Cardiac fibroblast (primary cell): ENCODE measurements at places on chromosomes 7 and 10.

- DNase-seq: no peak
These were observed 49.9 kb downstream of the ZNF365 start for GRCh38 chr10:62424026-62424425.

GRCh38 chr10:31204090-31204489, 114.9 kb upstream of the ZEB1 start:
- DNase-seq: peak; percentile 71

DNA sequence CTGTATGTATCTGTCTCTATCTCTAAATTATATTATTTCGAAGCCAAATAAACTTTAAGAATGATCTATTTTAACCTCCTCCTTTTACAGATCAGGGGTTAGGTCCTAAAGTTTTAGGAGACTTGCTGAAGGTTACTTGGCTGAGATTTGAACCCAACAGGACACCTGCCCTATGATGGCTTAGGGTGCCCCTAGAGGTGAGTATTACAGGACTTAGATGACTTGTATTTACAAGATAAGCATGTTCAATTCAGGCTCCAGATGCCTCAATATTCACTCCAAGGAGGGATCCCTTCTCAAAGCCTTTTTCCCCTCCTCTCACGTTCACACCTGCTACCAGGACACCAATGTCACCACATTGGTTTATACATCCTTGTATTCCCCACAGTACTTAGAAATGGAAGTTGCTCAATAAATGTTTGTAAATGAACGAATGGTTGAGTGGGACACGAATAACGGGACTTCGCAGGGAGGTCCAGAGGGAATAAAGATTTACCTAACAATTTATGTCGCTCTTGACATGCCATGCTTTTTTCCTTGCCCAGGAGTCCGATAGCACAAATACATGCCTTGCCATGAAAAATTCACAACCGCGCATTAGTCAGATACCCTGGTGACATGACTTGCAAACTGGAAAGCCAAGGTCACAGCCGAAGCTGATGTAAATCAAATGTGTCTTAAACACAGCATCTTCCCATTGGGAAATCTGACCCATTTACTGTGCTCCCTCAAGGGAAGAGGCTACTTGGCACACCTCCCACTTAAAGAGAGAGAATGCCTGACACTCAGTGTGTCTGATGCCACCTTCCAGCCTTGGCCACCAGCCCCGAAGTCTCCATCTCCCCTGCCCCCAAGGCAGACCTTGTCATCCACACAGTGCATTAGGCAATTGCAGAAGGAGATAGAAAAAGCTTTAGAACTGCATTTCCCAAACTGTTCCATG, 872.2 kb upstream of the AUTS2 start:
- DNase-seq: no peak

- peak; percentile 7 for DNase-seq
These were observed 26.3 kb downstream of the FAM107B start for GRCh38 chr10:14748441-14748840.

DNA sequence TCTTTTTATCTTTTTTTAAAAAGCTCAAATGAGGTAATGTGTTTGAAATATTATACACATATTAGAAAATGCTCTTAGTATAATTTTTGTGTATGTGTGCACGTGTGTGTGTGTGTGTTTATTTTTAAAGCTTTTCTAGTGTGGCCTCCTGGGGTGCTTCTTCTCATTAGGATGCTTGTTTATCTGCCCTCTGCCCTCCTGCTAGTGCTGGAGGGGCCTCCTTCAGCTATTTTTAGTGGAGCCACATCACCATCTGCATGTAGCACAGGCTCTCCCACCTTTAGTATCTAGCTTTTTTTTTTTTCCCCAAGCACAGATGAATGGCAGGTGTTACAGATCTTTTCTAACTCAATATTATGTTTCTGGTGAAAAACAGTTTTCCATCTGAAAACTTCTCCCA, 155.7 kb upstream of the TMEM229A start:
- no peak for DNase-seq

- DNase-seq: no peak
These were observed 57.2 kb upstream of the BET1 start for GRCh38 chr7:94061326-94061725.

DNA sequence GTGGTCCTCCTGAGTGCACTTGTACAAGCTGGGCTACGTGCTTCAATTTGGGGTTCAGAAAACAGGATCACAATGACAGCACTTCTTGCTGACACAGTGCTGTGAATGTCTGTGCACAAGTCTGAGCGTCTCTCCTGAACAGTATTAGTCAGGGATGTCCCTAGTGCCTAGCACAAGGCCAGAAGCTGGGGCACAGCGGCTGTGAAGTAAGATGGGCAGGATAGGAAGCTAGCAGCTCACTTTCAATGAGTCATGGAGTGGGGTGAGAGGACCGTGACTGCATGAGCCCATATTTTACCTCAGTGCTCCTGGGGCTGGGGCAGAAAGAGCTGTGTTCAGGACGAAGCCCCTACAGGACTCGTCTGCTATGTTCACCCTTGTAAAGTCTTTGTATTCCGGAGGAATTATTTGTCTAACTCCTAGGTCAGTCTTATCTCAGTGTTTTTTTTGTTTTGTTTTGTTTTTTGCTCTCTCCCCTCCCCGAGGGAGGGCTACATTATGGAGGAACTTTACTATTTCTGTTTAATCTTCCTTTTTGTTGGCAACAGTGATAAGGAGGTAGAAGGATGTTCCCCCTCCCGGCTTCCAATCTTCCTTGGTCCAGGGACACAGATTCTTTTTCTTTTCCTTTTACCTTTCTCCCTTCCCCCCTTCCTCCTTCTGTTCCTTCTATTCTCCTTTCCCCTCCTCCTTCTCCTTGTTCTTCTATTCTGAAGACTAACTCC, 2.8 kb upstream of the LRMDA start:
- peak; percentile 63 for DNase-seq

- DNase-seq: no peak
These were observed 4.2 kb upstream of the CCM2 start for GRCh38 chr7:44995555-44996493.

GRCh38 chr10:15558136-15558535, 161.6 kb downstream of the ITGA8 start:
- peak; percentile 69 for DNase-seq

DNA sequence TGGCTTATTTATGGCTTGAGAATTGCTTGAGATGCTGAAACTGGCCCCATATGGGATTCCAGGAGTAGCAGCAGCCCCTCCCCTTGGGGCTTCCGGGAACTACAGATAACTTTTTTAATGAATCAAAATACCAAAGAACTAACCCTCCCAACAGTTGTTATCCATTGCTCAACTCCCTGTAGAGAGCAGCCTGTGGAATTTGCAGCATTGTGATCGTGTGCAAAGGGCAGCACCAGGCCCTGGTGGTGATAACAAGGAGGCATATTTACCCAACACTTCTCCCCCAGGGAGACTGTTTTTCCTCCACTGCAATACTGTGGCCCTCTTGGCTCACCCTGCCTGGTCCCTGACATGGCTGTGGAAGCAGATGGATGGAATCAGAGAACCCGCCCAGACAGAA, 196.2 kb downstream of the PLXNA4 start:
- no peak for DNase-seq

GRCh38 chr10:103235775-103236174, 9.9 kb upstream of the RPEL1 start:
- no peak for DNase-seq

- DNase-seq: peak; percentile 25
These were observed 757 bp downstream of the ANKIB1 start for GRCh38 chr7:92246360-92247101.

GRCh38 chr10:7819121-7819460, 786 bp downstream of the TAF3 start:
- DNase-seq: peak; percentile 53

GRCh38 chr7:38681882-38682281, 50.7 kb upstream of the AMPH start:
- peak; percentile 84 for DNase-seq

GRCh38 chr7:15985587-15986384, 299.3 kb upstream of the MEOX2 start:
- no peak for DNase-seq

DNA sequence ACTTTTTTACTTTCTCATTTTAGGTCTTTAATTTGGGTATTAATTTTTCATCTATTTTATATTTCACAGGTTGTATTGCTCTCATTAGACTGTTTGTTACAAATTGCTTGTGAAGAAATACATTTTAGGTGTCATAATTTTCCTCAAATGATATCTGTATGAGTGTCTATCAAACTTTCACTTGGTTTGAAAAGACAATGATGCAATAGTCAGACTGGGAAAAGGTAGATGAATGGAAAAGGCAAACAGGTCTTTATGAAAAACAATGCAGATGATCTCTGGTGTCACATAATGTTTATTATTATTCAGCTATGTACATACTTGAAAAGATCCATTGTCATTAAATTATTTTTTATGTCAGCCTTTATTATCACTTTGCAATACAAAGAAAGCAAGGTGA, 80.2 kb downstream of the PTPRZ1 start:
- no peak for DNase-seq

DNA sequence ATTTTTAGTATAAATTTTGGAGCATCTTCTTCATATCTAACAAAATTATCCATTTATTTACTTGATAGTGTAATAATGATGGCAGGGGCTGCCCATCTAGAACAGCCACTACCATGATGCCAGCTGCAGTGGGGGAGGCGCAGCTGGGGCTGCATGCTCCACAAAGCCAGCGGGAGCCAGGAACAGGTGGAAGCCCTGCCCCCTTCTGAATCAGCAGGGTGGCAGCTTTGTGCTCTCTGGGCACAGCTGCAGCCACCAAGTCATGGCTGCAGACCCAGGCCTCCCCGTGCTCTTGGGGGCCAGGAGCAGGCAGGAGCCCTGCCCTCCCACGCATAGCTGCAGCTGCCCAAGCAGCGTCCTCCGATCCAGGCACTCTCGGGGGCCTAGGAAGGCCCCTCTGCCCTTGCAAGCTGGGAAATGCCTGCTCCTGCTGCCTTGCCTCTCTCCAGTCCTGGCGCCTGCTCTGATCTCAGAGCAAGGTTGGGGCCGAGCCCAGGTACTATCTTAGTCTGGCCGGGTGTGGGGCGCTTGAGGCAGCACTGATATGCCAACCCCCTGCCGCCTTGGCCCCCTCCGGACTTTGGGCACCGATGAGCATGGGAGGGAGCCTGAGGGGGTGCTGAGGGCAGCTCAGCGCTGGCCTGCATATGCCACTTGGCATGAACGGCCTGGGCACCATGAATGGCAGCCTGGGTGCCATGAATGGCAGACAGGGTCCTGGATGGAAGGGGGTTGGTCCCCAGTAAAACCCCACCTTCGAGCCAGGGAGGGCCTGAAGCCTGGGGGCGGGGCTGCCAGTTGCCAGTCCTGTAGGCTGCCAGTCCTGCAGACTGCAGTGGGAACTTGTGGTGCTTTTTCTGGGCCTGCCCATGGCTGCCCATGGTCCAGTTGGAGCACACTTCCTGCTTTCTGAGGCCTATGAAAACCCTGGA, 1110.8 kb upstream of the POT1 start:
- no peak for DNase-seq

- no peak for DNase-seq
These were observed 343.0 kb upstream of the PODXL start for GRCh38 chr7:131899271-131900030.

DNA sequence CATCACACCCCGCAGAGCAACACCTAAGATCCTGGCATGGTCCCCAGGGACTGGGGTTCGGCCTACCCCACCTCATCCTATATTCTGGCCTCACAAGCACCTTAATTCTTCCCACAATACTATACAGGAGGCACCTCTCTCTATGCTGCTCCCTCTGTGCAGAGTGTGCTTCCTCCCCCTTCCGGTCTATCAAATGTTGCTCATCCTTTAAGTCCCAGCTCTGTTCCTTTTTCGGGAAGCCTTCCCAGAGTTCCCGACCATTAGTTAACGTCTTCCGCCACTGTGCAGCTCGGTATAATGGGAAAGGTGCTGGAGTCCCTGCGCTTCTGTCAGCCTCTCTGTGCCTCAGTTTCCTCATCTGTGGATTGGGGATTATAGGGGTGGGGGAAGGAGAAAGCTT, 21.8 kb downstream of the PALD1 start:
- DNase-seq: no peak

- no peak for DNase-seq
These were observed 2.9 kb upstream of the LCOR start for GRCh38 chr10:96829029-96829773.

GRCh38 chr7:141097430-141097829, 23.6 kb downstream of the TMEM178B start:
- no peak for DNase-seq

- DNase-seq: peak; percentile 61
These were observed 844 bp downstream of the NRF1 start for GRCh38 chr7:129612112-129613015.

GRCh38 chr7:12228024-12228423, 16.9 kb downstream of the TMEM106B start:
- no peak for DNase-seq

DNA sequence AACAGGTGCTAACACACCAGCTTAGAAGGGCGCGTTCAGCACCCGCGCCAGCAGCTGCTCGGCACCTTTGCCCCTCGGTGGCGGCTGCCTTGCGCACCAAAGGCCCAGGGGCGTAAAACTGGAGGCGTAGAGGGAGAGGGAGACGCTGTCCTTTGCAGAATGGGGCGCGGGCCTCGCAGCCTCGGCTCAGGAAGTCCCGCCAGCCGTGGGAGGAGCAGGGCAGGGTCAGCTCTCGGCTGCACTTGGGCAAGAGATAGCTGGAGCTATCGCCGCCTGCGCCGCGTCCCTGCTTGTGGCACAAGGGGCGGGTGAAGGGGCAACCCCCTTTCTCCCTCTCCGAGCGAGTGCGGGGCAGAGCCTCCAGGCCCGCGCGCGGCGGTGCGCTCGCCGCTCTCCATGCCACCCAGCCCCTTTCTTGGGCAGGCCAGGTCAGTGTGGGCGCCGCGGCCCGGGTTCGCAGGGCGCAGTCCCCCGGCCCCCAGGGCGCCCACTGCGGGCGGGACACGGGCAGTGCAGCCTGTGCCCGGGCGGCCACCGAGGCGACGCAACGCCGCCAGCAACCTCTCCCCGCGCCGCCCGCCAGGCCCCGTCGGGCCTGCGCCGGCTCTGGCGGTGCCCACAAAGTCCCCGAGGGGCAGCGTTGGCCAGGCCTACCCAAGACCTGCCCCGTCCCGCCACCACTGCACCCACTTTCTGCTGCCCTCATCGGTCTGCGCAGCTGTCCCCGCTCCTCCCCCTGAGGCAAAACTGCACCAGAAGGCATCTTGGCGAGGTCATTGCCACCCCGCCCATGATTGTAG, 4.1 kb downstream of the NEUROD6 start:
- no peak for DNase-seq

DNA sequence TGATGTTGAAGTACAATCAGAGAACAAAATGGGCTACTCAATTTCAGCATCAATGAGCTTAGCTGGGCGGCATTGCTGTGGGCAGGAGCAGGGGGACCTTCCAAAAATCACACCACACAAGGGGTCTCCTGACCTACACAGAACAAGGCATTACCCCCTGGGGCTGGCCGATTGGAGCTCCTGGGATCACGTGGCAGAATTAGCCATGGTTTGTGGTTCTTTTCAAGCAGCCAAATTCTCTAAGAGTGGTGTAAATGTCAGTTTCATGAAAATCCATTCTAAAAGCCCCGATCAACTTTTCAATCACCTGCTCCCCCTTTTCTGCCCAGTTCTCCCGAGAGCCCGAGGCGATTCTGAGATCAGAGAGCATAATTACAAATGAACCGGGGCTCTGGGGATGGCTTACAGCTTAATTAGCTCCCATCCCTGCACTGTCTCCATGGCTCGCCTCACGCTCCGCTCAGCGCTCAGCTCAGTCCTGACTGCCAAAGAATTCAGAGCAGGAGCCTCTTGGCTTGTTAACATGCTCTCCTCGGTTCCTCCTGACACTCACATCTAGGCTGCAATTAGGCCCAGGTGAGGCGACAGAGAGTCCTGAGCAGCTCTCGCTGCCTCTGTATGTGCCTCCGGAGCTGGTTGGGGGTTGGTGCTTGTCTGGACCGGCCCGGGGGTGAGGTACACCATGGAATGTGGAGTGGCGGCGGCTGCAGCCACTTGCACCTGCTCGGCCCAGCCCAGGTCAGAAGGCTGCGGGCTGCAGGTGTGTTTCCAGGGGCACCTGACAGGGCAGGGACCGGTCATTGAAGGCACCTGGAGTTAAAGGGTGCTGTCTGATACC, 111.8 kb downstream of the WDR11 start:
- DNase-seq: no peak
